WTC11 (cell line): ENCODE measurements at places on chromosomes 16 and 17.
A peak's percentile ranks its signal among the peaks of the same experiment; 100 is the strongest.

GRCh38 chr17:954431-955164 is 25.0 kb downstream of the NXN start:
- DNase-seq: no peak

- DNase-seq: no peak
Observed at GRCh38 chr16:86818671-86819532, 240.6 kb downstream of the FOXL1 start.

- DNase-seq: no peak
Observed at GRCh38 chr17:69060822-69061221, at the start of gene ABCA9. Gene ABCA9, minus strand, starts transcription at chr17:69060927. Its CDS starts 9,801 bp downstream, at chr17:69051126.

DNA sequence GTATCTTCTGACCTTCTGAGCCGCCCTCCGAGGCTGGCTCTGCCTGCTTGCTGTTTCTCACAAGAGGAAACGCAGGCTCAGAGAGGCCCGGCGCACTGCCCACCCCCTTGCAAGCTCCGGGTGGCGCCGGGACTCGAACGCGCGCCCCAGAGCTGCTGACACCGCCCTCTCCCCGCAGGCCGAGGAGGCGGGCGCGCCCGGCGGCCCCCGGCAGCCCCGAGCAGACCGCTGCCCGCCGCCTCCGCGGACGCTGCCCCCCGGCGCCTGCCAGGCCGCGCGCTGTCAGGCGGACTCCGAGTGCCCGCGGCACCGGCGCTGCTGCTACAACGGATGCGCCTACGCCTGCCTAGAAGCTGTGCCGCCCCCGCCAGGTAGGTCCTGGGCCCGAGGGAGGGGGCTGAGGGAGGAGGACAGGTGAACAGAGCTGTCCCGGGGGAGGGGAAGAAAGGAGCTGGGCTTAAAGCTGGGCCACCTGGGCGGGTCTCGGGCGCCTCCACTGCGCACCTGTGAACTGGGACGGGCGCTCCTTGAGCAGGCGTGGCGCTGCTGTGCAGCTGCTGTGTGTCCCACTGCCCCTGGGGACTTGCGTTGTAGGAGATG is 18.2 kb downstream of the WFDC1 start:
- DNase-seq: peak; percentile 81

GRCh38 chr16:2009791-2010510 is at the start of gene ZNF598:
Gene ZNF598, minus strand, starts transcription at chr16:2009821.
- peak; percentile 76 for DNase-seq

DNA sequence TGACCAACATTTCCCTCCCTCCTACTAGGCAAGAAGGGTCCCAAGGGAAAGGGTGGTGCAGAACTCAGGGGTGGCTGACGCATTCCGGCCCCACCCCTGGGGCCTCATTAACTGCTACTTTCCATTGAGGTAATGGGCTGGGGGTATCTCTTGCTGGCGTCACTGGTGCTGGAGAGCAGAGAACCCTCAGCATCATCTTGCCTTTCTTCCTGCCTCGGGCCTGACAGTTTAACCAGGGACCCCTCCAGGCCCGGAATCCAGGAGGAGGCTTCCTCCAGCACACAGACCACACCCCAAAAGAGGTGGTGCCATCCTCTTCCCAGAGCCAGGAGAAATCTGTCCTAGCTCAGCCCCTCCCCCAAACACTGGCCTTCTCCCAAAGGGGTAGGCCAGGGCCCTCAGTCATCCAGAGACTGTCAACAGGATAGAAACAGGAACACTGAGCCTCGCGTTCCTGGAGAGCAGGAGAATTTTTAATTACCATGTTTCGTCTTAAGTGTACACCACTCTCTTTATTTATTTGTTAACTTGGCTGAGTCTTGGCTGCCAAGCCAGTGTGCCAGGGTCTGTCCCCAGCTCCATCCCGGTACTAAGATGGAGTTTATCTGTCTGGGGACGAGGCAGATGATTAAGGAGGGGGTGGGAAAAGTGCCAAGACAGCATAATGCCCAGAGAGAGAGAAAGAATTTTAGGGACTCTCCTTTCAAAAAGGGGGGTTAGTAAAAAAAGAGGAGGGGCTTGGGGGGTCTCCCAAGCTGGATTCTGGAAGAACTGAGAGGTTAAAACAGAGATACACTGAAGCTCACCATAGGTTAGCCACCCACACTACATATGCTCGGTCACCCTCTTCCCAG is 5.1 kb downstream of the ETV4 start:
- peak; percentile 76 for DNase-seq

DNA sequence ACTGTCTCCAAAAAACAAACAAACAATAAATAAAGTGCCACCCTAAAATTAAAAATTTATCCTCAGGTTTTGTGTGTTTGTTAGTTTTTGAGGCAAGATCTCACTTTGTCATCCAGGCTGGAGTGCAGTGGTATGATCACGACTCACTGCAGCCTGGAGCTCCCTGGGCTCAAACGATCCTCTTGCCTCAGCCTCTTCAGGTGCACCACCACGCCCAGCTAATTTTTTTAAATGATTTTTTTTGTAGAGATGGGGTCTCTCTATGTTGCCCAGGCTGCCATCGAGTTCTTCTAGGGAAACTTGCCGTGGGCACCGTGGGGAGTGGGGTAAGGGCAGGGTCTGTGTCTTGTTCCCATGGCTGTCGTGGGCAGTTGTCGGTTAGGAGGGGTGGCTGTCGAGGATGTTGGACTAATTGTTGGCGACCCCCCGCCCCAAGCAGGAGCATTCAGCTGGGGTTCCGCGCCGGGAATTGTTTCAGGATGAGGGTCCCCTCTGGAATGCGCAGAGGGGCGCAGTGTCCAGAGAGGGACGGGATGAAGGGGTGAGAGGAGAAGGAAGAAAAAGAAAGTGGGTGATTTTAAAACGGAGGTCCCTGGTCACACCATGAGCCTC is 1.1 kb upstream of the RNF213 start:
- no peak for DNase-seq

GRCh38 chr16:88920618-88921590 is 54.4 kb upstream of the PABPN1L start:
- DNase-seq: no peak

DNA sequence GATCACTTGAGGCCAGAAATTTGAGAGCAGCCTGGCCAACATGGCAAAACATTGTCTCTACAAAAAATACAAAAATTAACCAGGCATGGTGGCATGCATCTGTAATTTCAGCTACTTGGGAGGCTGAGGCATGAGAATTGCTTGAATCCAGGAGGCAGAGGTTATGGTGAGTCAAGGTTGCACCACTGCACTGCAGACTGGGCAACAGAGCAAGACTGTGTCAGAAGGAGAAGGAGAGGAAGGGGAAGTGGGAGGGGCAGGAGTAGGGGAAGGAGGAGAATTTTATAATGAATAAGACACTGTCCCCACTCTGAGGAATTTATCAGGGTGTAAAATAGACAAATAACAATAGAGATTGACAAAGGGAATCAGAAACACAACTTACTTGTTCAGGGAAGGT is 440.6 kb upstream of the DYNLRB2 start:
- DNase-seq: no peak

- DNase-seq: no peak
Observed at GRCh38 chr17:16329519-16330271, 23.6 kb downstream of the CENPV start.

GRCh38 chr16:13427943-13428342 is 492.0 kb upstream of the ERCC4 start:
- DNase-seq: no peak

DNA sequence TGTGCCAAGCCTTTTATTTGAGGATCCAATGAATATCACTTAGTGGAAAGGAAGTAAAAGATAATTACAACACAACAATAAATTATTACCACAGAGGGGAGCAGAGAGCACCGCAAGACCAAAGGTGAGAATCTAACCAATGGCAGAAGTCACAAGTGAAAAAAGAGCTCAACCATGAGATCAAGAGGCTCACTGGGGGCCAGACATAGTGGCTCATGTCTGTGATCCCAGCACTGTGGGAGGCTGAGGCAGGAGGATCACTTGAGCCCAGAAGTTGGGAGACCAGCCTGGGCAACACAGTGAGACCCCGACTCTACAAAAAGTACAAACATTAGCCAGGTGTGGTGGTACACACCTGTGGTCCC is 17.7 kb downstream of the ANKRD11 start:
- DNase-seq: no peak

DNA sequence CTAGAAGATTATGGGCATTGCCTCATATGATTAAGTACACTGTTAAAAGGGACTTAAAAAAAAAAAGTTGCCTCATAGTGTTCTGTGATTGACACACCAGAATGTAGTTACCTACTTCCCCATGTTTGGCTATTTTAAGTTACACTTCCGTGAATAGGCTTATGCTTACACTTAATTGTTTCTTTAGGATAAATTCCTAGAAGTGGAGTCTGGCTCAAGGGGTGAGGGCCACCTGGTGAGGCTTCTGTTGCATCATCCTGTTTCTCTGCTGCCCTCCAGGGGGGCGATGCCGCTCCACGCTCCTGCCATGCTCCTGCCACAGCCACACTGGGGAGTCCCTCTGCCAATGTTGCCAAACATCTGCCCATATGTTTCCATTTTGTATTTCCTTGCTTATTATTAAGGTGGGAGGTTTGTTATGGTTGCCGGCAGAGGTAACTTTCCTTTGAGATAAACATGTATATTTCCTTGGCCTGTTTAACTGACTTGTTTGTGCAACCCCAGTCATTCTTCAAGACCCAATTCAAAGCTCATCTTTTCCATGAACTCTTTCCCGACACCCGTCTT is 73.1 kb downstream of the KSR1 start:
- DNase-seq: no peak

- DNase-seq: peak; percentile 71
Observed at GRCh38 chr16:55701442-55702319, 45.9 kb downstream of the SLC6A2 start.

DNA sequence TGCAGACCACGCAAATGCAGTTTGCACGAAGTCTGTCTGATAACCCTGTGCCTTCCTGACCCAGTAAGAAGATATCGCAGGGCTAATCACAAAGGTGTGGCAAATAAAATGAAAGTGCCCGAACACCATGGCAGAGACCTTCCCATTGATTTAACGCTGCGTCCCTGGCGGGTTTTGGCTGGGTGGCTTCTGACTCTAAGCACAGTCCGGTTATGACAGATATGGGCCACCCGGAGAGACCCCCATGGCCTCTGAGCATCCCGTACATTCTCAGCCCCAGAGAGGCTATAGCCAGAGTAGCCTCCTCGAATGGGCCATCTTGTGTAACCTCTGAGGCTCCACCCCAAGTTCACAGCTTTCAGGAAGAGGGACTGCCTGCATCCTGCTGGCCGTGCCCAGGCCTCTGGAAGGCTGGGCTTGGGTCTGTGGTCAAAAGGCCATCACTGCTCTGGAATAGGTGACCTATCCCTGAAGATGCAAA is 5.5 kb downstream of the FOXC2 start:
- DNase-seq: no peak
